ENCODE measurements at places on chromosomes 2 and 18. TPM values are rescaled to one million over a fixed set of nuclear protein-coding genes. Genes with fewer than 3 reads are reported as not detected.

EML4 gene
- total RNA-seq: 31.9 TPM

NCOA1 gene
- total RNA-seq: 3.4 TPM

FSHR gene
- total RNA-seq: not detected

IL1B gene
- total RNA-seq: 41.0 TPM

TUBB8B gene
- not detected for total RNA-seq

CHRNG gene
- not detected for total RNA-seq

POTEJ gene
- total RNA-seq: not detected

GPR35 gene
- 0.26 TPM for total RNA-seq

CIDEA gene
- total RNA-seq: not detected

SS18 gene
- total RNA-seq: 134 TPM

TUBA3D gene
- not detected for total RNA-seq

GALNT3 gene
- total RNA-seq: 56.7 TPM

ALPP gene
- total RNA-seq: not detected

PDCD1 gene
- not detected for total RNA-seq

UBXN4 gene
- 36.6 TPM for total RNA-seq

UGT1A6 gene
- total RNA-seq: 43.0 TPM

HOXD11 gene
- total RNA-seq: not detected

FAHD2A gene
- total RNA-seq: 34.9 TPM

ITSN2 gene
- 32.4 TPM for total RNA-seq

DRC1 gene
- total RNA-seq: not detected

SULT1C2 gene
- not detected for total RNA-seq

PROM2 gene
- 41.6 TPM for total RNA-seq

ARMC9 gene
- 8.8 TPM for total RNA-seq

MBOAT2 gene
- 93.3 TPM for total RNA-seq

GREB1 gene
- total RNA-seq: under 0.01 TPM

COBLL1 gene
- total RNA-seq: 10.5 TPM

PPP1R1C gene
- 2.1 TPM for total RNA-seq

LRRC30 gene
- total RNA-seq: not detected

NT5C1B gene
- not detected for total RNA-seq

HRH4 gene
- 0.13 TPM for total RNA-seq

G6PC2 gene
- not detected for total RNA-seq

GREB1L gene
- total RNA-seq: 0.90 TPM

MC4R gene
- under 0.01 TPM for total RNA-seq

PKDCC gene
- total RNA-seq: 0.79 TPM

ERFE gene
- total RNA-seq: 4.2 TPM

SERPINB10 gene
- total RNA-seq: 0.79 TPM

SERPINB2 gene
- 64.6 TPM for total RNA-seq
